ENCODE measurements at places on chromosomes 7 and 10.

GRCh38 chr10:49270565-49270964 lies 28.4 kb upstream of the C10orf71 start:
- no peak for DNase-seq

- DNase-seq: no peak
Observed at GRCh38 chr7:35707422-35707821, 12.5 kb upstream of the HERPUD2 start.

- no peak for DNase-seq
Observed at GRCh38 chr7:38584443-38585210, 46.5 kb downstream of the AMPH start.

DNA sequence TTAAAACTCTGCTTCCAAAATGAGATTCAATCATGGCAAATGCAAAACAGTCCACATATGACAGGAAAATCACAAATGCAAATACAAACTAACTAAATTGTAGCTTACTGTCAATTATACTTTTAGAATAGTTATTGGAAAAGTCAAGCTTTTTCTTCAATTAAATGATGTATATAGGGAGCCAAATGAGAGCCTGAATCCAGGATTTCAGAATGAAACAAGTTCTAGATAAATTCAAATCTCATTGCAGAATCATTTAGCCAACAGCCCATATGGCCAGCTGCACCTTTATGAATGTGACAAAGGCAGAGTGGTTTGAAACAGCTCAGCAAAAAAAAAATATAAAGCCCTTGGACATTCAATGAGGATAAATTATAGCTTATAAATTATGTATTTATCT lies 82.2 kb upstream of the SCIN start:
- no peak for DNase-seq

DNA sequence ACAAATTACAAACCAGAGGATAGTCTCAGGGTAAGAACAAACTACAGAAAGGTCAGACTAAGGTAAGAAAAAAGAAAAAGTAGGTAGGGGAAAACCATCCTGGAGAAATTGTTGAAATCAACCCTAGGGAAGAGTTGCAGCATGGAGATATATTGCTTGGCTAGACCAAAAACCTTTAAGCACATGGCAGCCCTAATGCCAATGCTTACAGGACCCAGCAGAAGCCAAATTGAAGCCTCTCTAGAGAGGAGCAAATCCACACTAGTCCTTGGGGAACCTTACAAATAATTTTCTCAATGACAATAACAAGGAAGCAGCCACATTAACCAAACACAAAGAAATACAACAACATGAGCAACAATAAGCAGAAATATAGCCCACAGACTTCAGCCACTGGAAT lies 81.9 kb downstream of the CNOT4 start:
- DNase-seq: no peak

GRCh38 chr10:3172081-3172445 lies 519 bp downstream of the PITRM1 start:
- peak; percentile 33 for DNase-seq

- no peak for DNase-seq
Observed at GRCh38 chr10:63027531-63027930, 105.6 kb upstream of the NRBF2 start.

DNA sequence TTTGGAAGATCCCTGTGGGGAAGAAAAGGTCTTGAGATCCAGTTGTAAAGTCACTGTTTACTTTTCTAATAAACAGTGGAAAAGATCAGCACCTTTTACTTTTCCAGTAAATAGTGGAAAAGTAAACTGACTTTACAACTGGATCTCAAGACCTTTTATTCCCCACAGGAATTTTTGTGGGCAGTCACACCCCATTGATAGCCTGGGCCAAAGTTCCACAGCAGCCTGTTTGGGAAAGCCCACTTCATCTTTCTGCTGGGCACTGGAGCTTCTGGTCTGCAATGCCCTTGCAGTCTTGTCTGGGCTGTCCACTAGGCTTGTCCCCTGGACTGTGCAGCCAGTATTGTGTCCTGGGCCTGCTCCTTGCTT lies 50.2 kb downstream of the ADCY1 start:
- DNase-seq: no peak

- DNase-seq: no peak
Observed at GRCh38 chr10:71408436-71409225, 11.9 kb downstream of the CDH23 start.

GRCh38 chr7:24868741-24869140 lies 111.2 kb downstream of the OSBPL3 start:
- DNase-seq: no peak

DNA sequence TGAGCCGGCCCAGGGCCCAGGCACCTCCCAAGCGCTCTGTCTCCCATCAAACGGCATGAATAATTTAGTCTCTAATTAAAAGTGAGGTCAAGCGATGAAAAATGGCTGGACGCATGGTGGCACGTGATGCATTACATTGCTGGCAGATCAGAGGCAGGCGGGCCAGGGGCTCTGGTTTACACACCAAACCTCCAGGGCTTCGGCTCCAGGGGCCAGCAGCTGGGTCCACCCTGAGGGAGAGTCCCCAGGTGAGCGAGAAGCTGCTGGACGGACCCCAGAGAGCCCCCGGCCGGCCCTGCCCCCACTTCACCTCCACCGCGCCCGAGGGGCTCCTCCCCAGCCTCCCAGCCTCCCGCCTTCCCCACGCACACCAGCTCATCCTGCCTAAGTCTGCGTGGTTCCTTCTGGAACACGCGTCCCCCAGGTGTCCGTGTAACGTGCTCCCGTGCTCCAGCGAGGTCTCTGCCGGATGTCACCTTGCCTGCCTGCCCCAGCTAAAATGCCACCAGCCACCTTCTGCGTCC lies 23.2 kb downstream of the UNCX start:
- no peak for DNase-seq

- DNase-seq: no peak
Observed at GRCh38 chr10:50503661-50504320, 120.0 kb downstream of the SGMS1 start.

- DNase-seq: no peak
Observed at GRCh38 chr7:363626-364025, 73.7 kb downstream of the FOXL3 start.

GRCh38 chr10:99555371-99555770 lies 22.6 kb downstream of the NKX2-3 start:
- no peak for DNase-seq

- no peak for DNase-seq
Observed at GRCh38 chr10:101258179-101258885, 29.1 kb upstream of the LBX1 start.

DNA sequence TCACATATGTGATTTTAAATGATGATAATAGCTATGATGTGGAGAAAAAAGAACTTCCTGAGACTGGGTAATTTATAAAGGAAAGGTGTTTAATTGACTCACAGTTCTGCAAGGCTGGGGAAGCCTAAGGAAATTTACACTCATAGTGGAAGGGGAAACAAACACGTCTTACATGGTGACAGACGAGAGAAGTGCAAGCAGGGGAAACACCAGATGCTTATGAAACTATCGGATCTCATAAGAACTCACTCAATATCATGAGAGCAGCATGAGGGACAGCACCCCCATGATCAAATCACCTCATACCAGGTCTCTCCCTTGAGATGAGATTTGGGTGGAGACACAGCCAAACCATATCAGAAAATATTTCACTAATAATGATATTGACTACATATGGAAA lies 4.1 kb upstream of the LIPN start:
- peak; percentile 27 for DNase-seq

DNA sequence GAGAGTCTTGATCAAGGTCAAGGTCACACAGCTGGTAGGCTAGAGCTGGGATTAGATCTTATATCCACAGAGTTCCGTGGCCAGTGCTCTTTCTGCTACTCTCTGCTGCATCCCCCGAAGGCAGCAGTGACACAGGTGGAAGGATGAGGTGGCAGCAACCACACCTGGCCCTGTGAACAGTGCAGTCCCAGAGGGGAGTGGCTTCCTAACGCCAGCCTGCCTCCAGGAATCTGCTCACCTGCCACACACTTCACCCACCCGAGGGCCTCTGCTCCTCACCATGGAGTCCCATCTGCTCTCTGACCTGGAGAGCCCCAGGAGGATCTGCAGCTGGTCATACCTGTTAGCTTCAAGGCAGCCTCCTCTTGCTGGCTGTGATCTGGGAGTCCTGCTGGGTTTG lies 484.2 kb downstream of the PLXNA4 start:
- no peak for DNase-seq

DNA sequence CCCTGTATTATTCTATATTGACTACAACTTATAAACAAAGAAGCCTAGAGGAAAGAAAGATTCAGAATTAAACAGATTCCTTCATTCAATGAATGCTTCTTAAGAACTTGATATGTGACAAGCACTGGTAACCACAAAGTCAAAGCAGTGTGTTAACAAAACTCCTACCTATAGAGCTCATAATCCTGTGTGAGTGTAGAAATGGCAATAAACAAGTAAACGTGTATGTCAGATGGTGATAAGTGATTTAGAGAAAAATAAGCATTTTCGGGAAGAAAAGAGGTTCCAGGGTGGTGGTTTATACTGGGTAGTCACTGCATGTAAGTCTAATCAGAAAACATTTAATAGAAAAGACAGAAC lies 141.3 kb downstream of the JMJD1C start:
- no peak for DNase-seq

GRCh38 chr10:24952143-24952706 lies at the start of gene PRTFDC1:
Gene PRTFDC1, minus strand, starts transcription at chr10:24952606. Its CDS starts 31 bp downstream, at chr10:24952575.
- DNase-seq: no peak

DNA sequence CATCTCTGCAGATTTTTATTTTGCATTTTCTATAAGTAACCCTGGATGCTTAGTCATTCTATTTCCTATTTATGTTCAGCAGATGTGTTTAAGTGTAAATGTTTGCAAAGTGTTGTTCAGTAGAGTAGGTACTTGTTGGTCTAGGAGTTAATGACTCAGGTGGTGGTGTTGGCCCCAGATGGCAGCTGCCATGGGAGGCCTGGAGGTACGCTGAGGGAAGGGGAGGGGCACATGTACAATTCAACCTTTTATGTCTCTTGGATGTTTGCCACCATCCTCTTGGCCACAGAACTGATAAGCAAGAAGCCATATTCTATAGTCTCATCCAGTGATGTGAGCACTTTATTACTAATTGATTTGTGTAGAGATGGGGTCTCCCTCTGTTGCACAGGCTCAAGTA lies 68.1 kb upstream of the SLC39A12 start:
- DNase-seq: no peak

DNA sequence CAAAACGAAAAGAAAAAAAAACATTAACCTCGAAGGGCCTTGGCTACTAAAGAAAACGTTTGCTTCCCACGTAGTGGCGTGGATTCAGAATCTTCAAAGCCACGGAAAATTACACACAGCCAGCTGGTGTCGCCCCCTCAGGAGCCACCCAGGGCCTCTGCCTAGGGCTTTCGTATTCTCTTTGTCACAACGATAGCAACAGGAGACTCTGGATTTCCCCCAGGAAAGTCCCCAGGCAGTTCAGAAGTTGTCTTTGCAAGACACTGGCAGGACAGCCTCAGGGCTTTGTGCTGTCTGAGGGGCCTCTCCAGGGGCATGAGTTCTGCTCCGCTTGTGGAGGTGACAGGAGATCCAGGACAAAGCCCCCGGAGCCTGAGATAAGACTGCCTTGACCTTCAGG lies 150.2 kb upstream of the INSYN2A start:
- no peak for DNase-seq

GRCh38 chr7:22447762-22448161 lies 52.2 kb downstream of the STEAP1B start:
- DNase-seq: no peak

GRCh38 chr7:875476-876076 lies 778 bp upstream of the GET4 start:
- DNase-seq: no peak

DNA sequence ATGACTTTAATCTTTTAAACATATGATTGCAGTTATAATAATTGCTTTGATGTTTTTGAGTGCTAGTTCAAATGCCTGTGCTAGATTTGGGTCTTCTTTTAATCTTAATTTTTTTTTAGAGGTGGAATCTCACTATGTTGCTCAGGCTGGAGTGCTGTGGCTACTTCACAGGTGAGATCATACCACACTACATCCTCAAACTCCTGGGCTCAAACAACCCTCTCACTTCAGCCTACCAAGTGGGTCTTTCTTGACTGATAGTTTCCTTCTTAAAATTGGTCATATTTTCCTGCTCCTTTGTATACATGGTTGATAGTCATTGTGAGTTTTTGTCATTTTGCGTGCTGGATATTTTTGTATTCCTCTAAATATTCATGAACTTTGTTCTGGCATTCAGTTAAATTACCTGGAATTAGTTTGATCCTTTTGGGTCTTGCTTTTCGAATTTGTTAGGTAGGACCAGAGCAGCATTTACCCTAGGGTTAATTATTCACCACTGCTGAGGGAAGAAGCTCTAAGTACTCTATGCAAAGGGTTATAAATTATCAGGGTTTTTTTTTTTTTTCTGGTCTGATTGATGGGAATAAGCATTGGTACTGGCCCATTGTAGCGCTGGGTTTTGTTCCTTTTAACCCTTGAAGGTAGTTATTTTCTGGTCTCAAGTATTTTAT lies 12.1 kb upstream of the TCAF1 start:
- DNase-seq: no peak

DNA sequence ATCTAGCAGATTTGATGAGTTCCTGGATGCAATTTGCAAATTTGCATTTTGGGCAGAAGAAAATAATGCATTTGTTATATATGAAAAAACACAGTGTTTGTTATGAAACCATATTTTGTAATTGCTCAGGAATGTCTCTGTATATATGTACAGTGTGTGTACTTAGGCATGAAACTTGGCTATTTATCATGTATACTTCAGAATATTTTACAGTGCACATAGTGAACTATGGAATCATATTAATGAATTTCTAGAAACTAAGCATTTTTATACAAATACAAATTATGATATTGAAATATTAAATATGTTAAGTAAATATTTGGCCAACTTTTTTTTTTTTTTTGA lies 107.5 kb downstream of the TWIST1 start:
- DNase-seq: no peak

DNA sequence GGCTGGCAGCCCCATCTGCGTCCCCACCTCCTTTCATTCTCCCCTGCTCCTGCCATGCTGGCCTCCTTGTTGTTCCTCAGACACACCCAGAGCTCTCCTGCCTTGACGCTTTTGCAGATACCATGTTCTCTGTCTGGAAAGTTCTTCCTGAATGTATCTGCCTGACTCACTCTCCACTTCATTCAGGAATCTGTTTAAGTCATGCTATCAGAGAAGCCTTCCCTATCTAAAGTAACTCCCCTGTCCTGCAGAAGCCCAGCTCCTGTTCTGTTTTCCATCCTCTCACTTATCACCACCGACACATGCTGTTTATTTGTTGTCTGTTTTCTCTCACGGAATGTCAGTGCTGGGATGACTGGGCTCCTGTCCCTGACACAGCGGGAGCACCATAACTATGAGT lies 82.0 kb downstream of the AFAP1L2 start:
- DNase-seq: no peak

- DNase-seq: no peak
Observed at GRCh38 chr10:48885376-48885775, 54.3 kb downstream of the LRRC18 start.

DNA sequence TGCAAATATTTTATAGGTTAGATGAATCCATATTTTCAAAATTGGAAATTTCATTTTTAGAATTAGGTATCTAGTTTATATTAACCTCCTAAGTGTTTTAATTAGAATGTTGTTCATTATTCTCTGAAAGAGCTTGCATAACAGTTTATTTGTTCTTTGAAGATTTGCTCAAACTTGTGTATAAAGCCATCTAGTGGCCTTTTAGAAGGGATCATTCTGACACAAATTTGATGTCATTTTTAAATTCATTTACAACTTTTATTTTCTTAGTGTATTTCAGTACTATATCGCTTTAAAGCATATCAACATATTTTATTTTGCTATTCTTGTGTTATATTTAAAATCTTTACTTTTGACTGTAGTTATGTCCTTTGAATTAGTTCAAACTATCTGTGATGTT lies 527.0 kb upstream of the NRG3 start:
- no peak for DNase-seq
